ENCODE measurements at places on chromosomes 1 and 21.
A peak's percentile ranks its signal among the peaks of the same experiment; 100 is the strongest.

GRCh38 chr1:243548516-243548915 is 292.7 kb downstream of the SDCCAG8 start:
- no peak for DNase-seq

GRCh38 chr21:46128933-46129571 is 26.3 kb downstream of the FTCD start:
- DNase-seq: no peak

DNA sequence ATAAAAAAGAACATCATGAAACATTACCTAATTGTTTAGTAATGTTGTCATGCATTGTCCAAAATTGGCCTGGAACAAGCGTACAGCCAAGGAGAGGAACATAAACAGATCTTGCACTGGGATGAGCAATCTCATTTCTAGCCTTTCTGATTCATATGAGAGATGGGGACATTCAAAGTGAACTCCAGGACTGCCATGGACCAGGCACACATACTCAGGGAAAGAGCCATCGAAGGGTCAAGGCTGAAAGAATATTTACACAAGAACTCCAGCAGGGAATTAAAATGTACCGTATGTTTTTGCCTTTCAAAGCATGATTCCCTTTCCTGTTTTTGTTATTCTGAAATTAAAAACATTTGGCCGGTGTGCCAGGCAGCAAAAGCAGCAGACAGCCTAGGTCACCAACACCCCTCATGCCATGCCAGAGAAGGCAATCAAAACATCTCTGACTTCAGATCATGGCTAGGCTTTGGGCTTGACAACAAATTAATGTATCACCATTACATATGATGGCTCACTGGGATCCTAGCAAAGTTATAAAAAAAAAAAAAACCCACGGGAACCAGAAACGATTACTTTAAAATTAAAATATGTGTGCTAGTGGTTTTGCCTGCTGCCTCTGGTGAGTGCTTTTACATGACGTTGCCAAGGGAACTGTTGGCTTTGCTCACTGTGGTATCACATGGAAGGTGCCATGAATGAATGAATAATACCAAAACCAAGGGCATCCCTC is 159.8 kb downstream of the TGFBR3 start:
- DNase-seq: no peak

GRCh38 chr1:223102797-223103533 is 40.1 kb downstream of the TLR5 start:
- DNase-seq: no peak

DNA sequence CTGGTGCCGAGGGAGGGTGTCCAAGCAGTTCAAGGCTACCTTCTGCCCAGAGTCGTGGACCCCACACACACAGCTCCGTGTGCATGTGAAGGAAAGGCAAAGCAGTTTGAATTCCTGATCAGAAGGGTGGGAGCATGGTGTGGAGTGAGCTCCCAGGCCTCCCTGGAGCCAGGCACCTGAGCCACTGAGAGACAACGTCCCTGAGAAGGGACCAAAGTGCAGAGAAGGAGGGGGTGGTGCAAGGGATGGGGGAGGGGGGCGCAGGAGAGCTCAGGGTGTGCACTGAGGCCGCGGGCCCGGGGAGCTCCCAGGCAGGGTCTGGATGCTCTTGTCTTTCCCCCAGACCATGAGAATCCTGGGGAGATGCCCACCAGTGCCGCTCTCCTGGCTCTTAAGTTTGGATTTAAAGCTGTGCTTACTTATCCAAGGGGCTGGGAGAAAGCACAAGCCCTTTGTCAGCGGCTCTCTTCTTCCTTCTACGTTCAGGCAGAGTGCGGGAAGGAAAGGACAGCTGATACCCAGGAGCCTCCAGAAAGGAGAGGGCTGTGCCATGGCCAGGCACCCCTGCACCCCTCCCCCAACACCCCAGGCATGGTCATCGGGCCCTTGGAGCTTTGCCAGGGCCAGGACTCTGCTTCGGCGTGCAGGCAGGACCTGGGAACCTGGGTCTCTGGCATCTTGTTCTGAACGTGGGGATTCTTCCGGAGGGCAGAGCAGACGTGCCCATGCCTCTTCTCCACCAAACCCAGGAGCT is 24.1 kb downstream of the ACTA1 start:
- DNase-seq: no peak

- DNase-seq: no peak
Measured at GRCh38 chr1:11938722-11939526, 4.4 kb downstream of the PLOD1 start.

GRCh38 chr1:17272646-17273045 is 23.7 kb downstream of the PADI3 start:
- no peak for DNase-seq

DNA sequence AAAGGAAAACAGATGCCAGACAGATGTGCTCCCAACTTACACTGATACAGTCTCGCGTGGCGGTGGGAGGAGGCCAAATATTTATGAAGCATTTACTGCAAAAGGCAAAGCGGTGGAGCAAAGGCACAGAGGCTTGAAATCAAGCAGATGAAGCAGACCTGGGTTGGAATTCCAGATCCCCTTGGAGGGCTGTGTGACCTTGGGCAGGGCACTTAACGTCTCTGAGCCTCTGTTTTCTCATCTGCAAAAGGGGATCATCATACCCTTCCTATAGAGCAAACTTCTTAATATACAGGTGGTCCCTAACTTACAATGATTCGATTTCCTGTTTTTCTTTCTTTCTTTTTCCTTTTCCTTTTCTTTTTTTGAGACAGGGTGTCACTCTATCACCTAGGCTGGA is 54.1 kb downstream of the IGSF21 start:
- no peak for DNase-seq

- DNase-seq: no peak
Measured at GRCh38 chr1:156090138-156090839, 8.0 kb upstream of the MEX3A start.

DNA sequence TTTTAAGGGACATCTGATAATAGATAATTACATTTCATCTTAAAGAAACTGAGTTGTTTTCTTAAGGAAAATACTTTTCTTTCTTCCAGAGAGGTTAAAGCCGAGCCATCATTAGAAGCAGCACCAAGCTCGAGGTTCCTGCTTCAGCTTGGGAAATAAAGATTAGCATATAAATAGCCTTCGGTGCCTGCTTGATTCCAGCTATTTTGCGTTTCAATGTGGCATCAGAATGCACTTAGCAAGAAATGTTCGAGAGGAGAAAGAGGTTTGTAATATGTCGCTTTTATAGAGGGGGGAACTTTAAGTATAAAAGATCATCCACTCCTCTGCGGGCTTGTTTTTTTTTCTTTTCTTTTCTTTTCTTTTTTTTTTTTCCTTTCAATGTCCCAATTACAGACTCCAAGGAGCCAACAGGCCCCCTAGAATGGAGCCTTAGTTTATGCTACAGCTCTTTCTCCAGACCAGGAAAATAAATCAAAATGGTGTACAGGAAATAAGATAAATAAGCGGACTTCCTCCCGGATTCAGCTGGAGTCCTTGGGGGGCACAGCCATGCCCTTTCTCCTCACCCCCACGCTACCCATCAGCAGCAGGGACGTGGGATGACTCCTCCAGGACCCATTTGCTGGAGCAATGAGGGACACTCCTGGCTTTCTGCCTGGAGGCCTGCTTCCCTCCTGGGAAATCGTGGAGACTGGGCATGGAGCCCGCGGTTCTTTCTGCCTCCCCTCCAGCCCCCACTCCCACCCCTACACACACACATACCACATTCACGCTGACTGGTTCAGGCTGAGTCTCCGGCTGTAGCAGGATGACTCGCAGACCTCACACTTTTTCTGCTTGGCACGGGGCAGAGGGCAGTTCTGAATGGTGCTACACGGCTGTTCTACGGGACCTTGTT is 131.6 kb downstream of the RRAGC start:
- peak; percentile 1 for DNase-seq
